Activated CD4-positive, alpha-beta T cell treated with anti-CD3 and anti-CD28 coated beads for 24 hours (primary cell): ENCODE measurements at places on chromosomes 2 and 18.

GRCh38 chr2:177754492-177754873, 318.1 kb downstream of the PDE11A start:
- DNase-seq: no peak

GRCh38 chr18:12041561-12041960, 52.1 kb upstream of the ANKRD62 start:
- no peak for DNase-seq

- DNase-seq: no peak
Observed at GRCh38 chr2:241465543-241465942, 42.8 kb downstream of the STK25 start.

DNA sequence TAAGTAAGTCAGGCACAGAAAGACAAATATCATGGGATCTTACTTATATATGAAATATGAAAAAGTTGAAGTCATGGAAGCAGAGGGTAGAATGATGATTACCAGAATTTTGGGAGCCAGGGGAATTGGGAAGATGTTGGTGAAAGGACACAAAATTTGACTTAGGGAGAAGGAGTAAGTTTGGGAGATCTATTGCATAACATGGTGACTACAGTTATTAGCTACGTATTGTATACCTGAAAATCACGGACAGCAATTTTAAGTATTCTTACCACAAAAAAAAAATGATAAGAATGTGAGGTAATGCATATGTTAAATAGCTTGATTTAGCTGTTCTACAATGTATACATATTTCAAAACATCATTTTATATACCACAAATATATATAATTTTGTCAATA, 94.2 kb upstream of the COL5A2 start:
- no peak for DNase-seq

DNA sequence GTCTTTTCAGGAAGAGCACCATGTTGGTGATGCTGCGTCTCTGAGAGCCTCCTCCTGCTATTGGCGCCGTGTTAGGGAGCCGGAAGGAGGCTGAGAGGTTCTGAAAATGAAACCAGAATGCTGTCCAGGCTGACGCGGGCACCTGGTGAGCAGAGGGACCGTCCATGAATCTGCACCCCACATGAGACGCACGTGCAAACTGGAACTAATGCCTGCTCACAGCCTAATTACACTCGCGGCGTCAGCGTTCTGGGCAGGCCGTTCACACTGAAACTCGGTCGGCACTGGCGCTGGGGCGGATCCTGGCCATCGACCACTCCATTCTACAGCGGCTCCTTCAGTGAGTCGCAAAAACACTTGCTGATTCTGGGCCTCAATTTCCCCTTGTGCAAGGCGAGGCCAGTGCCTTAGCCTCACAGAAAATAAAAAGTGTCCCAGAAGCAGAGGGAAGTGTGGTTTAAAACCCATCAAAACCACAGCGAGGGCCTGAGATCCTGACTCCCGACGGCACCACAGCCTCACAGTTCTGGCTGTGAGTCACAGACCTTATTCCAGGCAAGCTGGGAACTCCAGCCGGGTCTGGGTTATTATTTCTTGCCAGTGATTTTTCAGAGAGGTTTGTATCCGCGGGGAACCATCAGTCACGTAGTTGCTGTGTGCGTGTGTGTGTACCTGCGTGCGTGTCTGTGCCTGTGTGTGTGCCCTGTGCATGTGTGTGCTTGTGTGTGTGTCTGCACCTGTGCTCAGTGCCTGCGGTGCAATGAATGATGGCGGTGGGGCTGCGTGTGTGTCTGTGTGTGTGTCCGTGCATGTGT, 49.1 kb upstream of the CTDP1 start:
- DNase-seq: no peak

DNA sequence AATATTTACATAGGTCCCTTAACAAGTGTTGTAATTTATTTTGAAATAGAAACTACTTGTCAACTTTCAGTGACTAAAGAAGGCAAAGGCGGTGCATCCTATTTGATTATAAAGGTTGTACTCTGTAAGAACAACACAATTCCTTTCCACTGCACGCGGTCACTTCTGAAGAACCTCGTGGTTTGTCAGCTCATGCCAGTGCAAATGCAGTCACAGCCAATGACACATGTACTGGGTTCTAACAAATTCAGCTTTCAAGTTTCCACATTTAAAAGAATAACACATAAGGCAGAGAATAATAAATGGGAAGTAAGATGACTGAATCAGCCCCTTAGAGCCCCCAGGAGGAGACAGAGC, 39.7 kb downstream of the CYB5A start:
- DNase-seq: no peak

DNA sequence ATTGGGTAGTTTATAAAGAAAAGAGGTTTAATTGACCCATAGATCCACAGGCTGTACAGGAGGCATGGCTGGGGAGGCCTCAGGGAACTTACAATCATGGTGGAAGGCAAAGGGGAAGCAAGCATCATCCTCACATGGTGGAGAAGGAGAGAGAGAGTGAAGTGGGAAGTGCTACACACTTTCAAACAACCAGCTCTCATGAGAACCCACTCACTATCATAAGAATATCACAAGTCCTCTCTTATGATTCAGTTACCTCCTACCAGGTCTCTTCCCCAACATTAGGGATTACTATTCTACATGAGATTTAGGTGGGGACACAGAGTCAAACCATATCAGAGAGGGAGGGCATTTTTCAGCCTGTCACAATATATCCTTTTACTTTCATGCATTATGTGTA, 22.7 kb upstream of the DOCK10 start:
- no peak for DNase-seq

DNA sequence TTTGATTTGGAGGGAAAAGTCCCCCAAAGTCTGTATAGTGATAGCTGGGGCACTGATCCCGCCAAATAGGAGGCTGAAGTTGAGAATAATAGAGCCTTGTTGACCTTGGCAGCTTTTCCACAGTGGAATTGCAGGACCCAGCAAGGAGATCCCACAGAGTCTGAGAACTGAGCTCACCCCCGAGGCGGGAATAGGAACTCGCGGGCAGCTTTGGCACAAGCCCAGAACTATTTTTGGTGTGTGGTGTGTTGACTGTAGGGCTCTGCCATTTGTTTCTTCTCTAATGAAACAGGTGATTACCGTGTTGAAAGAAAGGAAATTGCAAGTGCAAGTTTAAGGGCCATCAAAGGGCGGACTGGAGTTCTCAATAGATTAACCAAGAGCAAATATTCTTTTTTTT, 34.0 kb downstream of the SH3RF3 start:
- no peak for DNase-seq
